Muscle of arm (tissue), 14 donors: ENCODE measurements at places on chromosomes 7 and 10.

DNA sequence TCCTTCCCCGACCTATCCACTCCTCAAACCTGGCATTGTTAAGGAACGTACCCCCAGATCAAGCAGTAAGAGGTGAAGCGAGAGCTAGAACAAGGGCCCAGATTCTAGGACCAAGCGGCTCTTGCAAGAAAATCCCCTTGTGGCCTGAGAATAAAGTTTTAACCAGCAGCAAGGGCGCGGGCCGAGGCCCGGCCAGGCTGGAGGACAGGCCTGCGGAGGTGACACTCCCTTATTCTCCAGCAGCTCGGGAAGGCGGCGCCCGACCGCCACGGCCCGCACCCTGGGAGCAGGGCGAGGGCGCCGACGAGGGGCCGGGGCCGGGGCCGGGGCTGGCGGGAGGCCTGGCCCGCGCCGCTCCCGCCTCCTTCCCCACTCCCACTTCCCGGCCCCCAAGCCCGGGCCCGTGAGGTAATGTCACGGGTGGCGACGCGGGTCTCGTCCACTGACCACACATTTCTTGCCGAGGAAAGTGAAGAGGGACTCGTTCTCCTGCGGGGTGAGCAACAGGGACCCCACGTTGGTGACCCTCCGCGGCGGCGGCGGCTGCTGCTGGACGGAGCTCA lies 551 bp downstream of the WASL start:
- DNase-seq = peak; percentile 38

- DNase-seq = no peak
Measured at GRCh38 chr7:132977234-132977633, 104.7 kb downstream of the CHCHD3 start.

- peak; percentile 36 for DNase-seq
Measured at GRCh38 chr7:111393011-111393754, 169.1 kb downstream of the IMMP2L start.

GRCh38 chr10:24262929-24263590 lies 54.1 kb downstream of the KIAA1217 start:
- DNase-seq = no peak

DNA sequence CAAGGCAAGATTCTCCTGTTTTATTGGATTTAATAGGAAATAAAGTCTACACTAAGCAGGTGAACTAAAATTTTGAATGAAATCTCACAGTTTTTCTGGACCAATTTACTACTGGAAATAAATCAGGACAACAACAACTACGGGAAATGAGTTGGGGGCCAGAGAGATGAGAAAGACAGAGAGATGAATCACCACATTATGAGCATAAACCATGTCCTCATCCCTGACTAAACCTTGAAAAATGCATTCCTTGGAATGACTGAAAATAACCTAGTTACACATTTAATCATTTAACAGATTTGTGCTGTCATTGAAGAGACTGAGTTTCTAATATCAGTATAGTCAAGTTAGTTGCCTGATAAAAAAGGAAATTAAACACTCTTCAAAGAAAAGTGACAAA lies 608.4 kb upstream of the KCND2 start:
- DNase-seq = no peak
